GM23248 (cell line): ENCODE measurements at places on chromosomes 2 and 18. TPM values are rescaled to one million over a fixed set of nuclear protein-coding genes. Genes with fewer than 3 reads are reported as not detected.

The SMAD4 gene
- polyA plus RNA-seq = 37.5 and 39.6 TPM in 2 replicates

The ELP2 gene
- polyA plus RNA-seq = 57.6 and 63.6 TPM in 2 replicates

The ATG9A gene
- polyA plus RNA-seq = 68.5 and 72.6 TPM in 2 replicates

The GAREM1 gene
- 0.19 and 0.30 TPM in 2 replicates for polyA plus RNA-seq

The BCL11A gene
- 8.9 and 9.6 TPM in 2 replicates for polyA plus RNA-seq

The HES6 gene
- 0.76 and 1.3 TPM in 2 replicates for polyA plus RNA-seq

The AQP12A gene
- polyA plus RNA-seq = not detected in 2 replicates

The MALL gene
- polyA plus RNA-seq = 61.6 and 68.5 TPM in 2 replicates

The SERPINB13 gene
- not detected in 2 replicates for polyA plus RNA-seq

The NAPG gene
- 24.5 and 27.4 TPM in 2 replicates for polyA plus RNA-seq

The NPPC gene
- polyA plus RNA-seq = 0.26 and 0.29 TPM in 2 replicates

The CDH20 gene
- polyA plus RNA-seq = 0.13 TPM in 1 of 2 replicates, not detected in the other

The ORC2 gene
- 5.4 and 8.0 TPM in 2 replicates for polyA plus RNA-seq

The NGEF gene
- polyA plus RNA-seq = 0.35 TPM in 1 of 2 replicates, not detected in the other

The AUP1 gene
- polyA plus RNA-seq = 119 and 122 TPM in 2 replicates

The CCDC150 gene
- 2.1 and 2.5 TPM in 2 replicates for polyA plus RNA-seq

The TTC27 gene
- polyA plus RNA-seq = 13.7 and 13.8 TPM in 2 replicates

The ALS2 gene
- polyA plus RNA-seq = 9.0 and 9.5 TPM in 2 replicates

The ERFE gene
- 0.41 and 0.79 TPM in 2 replicates for polyA plus RNA-seq

The CPS1 gene
- polyA plus RNA-seq = 1.8 and 2.1 TPM in 2 replicates

The UGT1A3 gene
- not detected in 2 replicates for polyA plus RNA-seq

The PRSS56 gene
- not detected in 2 replicates for polyA plus RNA-seq

The LRRC30 gene
- polyA plus RNA-seq = not detected in 2 replicates

The ASPRV1 gene
- 0.19 and 0.24 TPM in 2 replicates for polyA plus RNA-seq

The MAP3K19 gene
- not detected in 2 replicates for polyA plus RNA-seq

The CGREF1 gene
- 17.2 and 17.8 TPM in 2 replicates for polyA plus RNA-seq

The NEURL3 gene
- not detected in 2 replicates for polyA plus RNA-seq

The UBXN2A gene
- 16.3 and 18.0 TPM in 2 replicates for polyA plus RNA-seq

The NPAS2 gene
- polyA plus RNA-seq = 3.8 and 4.5 TPM in 2 replicates

The C2orf66 gene
- polyA plus RNA-seq = 0.25 TPM in 1 of 2 replicates, not detected in the other

The CAPN14 gene
- polyA plus RNA-seq = 0.06 TPM in 1 of 2 replicates, not detected in the other

The TRIM54 gene
- not detected in 2 replicates for polyA plus RNA-seq

The SLC23A3 gene
- polyA plus RNA-seq = 0.24 and 0.58 TPM in 2 replicates

The CXCR1 gene
- not detected in 2 replicates for polyA plus RNA-seq

The C2orf78 gene
- not detected in 2 replicates for polyA plus RNA-seq

The VAPA gene
- 290 and 299 TPM in 2 replicates for polyA plus RNA-seq

The PIEZO2 gene
- 0.65 and 0.93 TPM in 2 replicates for polyA plus RNA-seq

The WDR35 gene
- 2.6 and 3.2 TPM in 2 replicates for polyA plus RNA-seq

The CRACDL gene
- polyA plus RNA-seq = not detected in 2 replicates

The FAM237A gene
- polyA plus RNA-seq = not detected in 2 replicates
